Activated effector memory CD4-positive, alpha-beta T cell treated with anti-CD3 and anti-CD28 coated beads, Interleukin-2, amount 50 U/mL, for 16 hours (primary cell): ENCODE measurements at places on chromosomes 3 and 15.

DNA sequence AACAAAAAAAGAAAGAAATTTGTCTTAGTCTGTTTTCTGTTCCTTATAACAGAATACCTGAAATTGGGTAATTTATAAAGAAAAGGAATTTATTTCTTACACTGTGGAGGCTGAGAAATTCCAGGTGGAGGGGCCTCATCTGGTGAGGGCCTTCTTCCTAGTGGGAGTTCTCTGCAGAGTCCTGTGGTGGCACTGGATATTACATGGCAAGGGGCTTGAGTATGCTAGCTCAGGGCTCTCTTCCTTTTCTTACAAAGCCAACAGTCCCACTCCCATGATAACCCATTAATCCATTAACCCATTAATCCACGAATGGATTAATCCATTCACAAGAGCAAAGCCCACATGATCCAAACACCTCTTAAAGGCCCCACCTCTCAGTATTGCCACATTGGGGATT is 2.9 kb upstream of the SATB1 start:
- no peak for DNase-seq

DNA sequence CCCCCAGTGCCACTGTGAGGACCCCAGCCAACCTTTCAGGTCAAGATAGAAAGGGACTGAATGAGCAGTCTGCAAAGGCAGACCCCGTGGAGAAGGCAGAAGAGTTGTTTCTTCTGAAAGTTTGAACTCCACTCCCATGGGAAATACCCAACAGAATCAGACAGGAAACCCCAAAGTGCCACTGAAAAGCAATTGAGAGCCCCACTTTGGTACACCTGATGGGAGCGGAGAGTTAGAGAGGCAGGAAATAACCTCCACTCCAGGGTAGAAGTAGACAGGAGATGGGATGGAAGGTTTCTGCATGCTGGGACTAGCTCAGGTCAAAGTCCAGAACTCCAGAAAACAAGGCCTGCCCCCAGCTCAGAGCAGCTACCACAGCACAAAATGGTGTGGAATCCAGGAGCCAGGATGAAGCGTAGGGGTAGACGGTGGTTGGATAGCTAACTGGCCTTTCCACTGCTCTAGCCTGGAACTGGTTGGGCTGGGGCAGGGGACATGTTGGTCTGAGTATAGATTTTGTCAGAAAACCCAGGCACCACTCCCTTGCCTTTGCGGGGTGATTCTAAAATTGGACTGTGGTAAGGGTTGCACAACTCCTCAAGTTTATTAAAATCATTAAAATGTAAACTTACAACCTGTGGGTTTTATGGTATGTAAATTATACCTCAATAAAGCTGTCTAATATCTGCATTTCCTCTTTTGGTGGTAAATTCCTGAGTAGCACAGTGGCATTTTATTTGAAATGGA is 1.9 kb upstream of the RAB43 start:
- peak; percentile 66 for DNase-seq

- DNase-seq = no peak
Measured at GRCh38 chr3:134034005-134034785, 4.5 kb upstream of the SLCO2A1 start.

DNA sequence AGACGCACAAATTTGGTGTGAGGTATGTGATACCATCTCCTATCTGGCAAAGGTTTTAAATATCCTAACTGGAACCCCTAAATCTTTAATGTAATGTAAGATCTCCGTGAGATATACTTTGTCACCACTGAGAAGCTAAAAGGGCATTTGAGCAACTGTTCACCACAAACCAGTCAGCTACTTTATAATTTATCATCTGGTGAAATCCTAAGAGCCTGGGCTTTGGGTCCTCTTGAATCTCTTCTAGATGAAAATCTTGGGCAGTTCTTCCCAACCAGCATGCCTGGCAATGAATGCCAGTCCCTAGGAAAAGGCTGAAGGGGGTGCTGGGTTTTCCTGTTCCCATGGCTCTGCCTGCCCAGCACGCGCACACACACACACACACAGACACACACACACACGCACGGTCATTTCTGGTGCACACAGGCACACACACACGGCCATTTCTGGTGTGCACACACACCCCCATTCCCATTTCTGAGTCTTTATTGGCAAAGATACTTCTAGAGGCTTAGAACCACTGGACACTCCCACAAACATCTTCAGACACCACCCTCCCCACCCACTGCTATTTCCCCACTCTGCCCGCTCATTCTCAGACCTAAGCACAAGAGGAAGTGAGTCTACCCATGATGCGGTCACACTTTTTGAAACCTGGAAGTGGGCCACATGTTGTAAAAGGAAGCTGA is 72.6 kb downstream of the MYO1E start:
- DNase-seq = peak; percentile 83

GRCh38 chr3:133374708-133375402 is 25.0 kb upstream of the BFSP2 start:
- no peak for DNase-seq

GRCh38 chr15:70528270-70528706 is 235.1 kb downstream of the UACA start:
- peak; percentile 82 for DNase-seq

DNA sequence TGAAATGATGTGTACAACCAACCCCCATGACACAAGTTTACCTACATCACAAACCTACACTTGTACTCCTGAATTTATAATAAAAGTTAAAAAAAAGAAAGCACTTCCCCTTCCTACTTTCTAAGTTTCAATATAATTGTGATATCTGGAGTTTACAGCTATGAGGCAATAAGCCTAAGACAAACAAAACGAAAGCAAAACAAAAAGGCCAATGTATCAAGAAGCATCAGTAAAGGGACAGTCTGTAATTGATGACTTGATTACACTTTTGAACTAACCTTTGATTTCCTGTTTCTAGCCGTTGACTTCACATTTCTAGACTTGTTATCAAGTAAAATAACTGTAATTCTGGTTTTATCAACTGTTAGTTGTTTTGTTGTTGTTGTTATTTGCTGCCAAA is 187.5 kb upstream of the CNTN3 start:
- no peak for DNase-seq

- peak; percentile 37 for DNase-seq
Measured at GRCh38 chr3:9947025-9947995, 4.9 kb downstream of the PRRT3 start.

GRCh38 chr3:146019508-146019907 is 141.5 kb downstream of the PLOD2 start:
- DNase-seq = no peak

GRCh38 chr3:187714404-187714979 is 12.1 kb upstream of the RTP2 start:
- DNase-seq = peak; percentile 84

DNA sequence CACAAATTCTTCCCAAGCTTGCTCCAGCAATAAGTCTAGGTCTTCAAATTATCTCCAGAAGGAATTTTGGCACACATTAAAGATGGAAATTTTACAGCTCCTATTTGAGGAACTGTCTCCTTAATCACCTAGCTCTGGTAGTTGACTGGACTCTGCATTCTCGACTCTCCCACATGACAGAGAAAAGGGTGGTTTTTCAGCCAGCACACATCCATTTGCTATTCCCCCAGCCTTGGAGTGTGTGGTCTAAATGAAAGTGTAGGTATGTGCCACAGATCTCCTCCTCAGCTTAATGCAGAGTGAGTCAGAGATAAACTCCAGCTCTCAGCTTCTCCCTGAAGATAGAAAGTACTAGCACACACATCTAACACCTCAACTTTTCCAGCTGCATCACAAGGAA is 62.2 kb upstream of the ALCAM start:
- no peak for DNase-seq

GRCh38 chr15:58228718-58229117 is 90.5 kb downstream of the AQP9 start:
- no peak for DNase-seq

DNA sequence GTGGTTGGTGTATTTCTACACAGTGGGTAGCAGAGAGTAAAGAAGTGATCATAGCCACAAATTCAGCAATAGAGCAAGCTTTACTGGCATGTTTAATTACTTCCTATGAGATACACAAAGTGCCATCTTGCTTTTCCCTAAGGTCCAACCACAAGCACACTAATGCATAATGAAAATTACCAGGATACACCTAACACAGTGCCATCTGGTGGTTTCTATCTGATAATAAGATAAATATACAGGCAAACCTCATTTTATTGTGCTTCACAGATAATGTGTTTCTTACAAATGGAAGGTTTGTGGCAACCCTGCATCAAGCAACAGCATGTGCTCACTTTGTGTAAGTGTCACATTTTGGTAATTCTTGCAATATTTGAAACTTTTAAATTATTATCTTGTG is 223.0 kb downstream of the NSUN3 start:
- no peak for DNase-seq

- DNase-seq = peak; percentile 56
Measured at GRCh38 chr15:73322665-73323373, 45.9 kb downstream of the HCN4 start.

GRCh38 chr3:170977949-170978745 is 48.4 kb downstream of the SLC2A2 start:
- DNase-seq = no peak

DNA sequence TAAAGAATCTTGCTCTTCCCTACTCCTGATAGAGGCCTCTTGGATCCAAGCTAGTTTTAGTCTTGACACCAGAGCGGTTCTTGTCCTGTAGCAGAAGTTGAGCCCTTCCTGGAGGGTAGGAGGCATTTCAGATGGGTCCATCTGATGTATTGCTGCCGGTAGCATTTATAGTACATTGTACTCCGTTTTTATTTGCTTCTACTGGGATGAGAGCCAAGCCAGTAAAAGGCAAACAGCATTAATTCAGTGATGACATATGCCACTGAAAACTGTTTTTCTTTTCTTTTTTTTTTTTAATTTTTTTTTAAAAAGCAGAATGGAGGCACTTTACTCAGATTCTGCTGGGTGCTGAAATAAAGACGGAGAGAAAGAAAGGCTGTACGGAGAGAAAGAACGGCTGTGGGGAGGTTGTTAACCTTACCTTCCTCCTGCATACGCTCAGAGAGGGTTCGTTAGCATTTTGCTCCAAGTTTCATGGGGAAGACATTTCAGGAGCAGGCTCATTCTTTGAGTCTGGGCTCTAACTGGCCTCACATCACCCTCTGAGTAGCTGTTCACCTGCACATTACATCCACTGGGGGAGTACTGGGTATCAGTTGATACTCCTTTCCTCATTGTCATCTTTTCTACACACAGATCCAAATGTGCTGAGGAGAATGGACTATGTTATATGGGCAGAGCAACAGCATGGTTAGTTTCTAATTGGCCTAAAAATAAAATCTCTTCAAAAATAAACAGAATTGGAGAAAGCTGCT is 161.5 kb downstream of the FEZF2 start:
- no peak for DNase-seq

DNA sequence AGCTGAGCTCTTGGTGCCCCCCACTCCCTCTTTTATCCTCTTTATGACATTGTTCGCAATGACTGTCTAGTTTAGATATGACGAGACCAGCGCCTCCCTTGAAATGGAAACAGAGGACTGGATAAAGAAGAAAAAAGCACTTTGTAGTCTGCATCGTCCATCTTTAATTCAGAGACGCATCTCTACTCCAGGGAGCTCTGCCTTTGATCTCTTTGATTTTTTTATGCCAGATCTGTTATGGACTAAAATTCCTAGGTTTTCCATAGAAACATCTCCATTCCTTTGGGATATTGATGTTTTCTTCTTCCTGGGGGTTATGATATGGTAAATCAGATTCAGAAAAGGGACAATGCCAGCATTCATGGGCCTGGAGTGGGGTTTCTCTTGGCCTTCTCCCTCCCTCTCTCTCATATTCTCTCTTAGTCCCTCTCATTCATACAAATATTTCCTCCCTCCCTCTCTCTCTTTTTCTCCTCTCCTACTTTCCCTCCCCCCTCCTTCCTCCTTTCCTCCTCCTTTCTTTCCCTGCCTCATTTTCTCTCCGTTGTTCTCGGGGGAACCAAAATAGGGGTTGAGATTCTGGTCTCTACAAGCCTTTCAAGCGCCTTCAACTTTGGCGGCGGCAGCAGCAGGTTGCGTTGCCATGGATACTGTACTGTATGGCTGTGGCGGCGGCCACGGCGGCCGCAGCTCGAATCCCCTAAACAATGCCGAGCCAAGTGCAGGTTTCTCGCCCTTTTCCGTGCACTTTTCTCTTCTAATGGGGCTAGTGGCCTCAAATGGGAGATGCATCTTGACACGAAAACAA is 45.5 kb downstream of the ZIC4 start:
- no peak for DNase-seq

GRCh38 chr3:45972534-45973402 is 22.9 kb downstream of the FYCO1 start:
- no peak for DNase-seq

- DNase-seq = no peak
Measured at GRCh38 chr15:76787273-76787672, 117.9 kb downstream of the SCAPER start.

GRCh38 chr3:44439499-44440295 is 37.8 kb downstream of the ZNF445 start:
- peak; percentile 83 for DNase-seq

- DNase-seq = no peak
Measured at GRCh38 chr3:31369637-31370379, 162.9 kb upstream of the STT3B start.

DNA sequence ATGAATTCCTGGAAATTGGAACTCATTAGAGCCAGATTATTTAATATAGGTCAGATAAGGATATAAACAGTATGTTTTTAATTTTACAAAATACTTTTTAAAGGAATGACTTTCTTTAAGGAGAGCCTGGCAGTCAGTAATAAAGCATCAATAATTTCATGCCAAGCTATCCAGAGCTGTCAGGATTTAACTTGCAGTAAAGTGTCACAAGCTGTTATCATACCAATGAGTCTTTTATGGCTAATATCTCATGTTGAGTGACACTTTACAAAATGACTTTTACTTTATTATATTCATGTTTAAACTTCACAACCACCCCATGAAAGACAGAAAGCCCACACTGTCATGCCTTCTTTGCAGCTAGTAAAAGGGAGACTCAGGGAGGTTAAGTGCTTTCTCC is 72.9 kb upstream of the C3orf49 start:
- DNase-seq = no peak

DNA sequence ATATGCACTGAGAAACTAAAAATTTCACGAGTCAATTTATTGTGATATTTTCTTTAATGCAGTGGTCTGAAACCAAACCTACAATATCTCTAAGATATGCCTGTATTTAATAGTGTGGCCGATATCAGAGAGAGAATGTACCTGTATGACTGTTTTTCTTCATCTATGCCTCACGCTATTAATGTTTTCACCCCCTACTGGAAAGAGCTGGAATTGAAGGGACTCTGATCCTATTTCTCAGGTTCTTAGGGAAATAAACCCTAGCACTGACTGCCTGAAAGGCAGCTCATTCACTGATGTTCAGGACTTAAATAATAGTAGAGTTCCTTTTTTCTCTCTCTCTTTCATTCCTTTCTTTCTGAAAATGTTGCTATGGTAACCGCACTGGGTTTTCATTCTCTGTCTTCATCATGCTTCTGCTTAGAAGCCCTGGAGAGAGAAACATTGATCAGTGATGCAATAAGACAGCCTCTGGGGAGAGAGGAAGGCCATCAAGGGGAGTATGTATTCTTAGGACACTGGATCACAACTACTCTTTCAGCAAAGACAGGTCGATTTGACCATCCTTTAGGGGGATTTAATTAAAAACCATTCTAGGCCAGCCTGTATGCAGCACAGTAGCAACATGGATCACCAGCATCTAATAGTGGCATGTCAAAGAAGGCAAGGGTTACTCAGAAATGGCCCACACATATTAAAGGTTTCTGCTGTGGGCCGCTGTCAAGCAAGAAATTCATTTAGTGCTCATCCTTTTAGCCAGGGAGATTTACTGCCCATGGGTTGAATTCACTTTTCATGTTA is 1135.7 kb downstream of the IGSF11 start:
- DNase-seq = no peak
